ENCODE measurements at places on chromosomes 1 and 21.

DNA sequence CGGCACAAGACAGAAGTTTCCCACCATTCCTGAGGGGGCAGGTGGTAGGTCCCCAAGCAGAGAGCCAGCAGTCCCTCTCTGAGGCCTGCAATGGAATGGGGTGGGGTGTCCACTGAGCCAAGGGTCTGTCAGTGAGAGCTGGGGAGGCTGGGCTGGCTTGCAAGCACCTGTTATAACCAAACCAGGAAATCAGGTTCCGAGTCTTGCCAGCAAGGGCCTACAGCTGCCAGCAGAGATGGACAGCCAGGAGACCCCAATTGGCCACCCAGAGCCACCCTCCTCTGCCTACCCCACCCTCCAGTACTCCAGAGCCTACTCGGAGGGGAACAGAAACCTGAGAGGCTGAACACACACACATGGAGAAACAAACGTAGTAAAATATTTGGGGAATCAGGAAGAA, 32.2 kb downstream of the PSEN2 start:
- no peak for DNase-seq

DNA sequence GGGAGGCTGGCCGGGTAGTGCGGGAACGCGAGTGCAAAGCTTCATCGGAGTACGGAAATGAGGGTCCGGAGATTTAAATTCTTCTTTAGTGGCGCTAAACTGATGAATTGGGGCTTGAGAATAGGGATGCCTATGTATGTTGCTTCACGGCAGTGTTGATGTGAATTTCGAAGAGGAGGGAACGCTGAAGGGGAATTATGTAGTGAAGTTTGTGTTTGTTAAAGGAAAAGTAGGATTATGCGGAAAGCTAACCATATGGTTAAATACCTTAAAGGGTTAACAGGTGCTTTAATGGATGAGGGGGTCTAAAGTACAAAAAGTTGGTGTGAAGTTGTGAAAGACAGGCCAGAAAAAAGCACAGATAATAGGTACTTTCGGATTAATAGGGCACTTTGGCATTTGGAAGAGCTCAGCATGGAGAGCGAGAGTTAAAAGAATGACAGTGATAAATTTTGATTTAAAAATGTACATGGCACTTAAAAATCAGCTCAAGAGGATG, 1.4 kb downstream of the HS2ST1 start:
- DNase-seq, result peak; percentile 9

- peak; percentile 61 for DNase-seq
These were observed at the start of gene ALDH9A1 for GRCh38 chr1:165697881-165698760. Gene ALDH9A1 (minus strand): TSS chr1:165698562. CDS start chr1:165698558, 4 bp downstream.

- DNase-seq, result no peak
These were observed 27.2 kb upstream of the PSMB2 start for GRCh38 chr1:35668506-35668905.

DNA sequence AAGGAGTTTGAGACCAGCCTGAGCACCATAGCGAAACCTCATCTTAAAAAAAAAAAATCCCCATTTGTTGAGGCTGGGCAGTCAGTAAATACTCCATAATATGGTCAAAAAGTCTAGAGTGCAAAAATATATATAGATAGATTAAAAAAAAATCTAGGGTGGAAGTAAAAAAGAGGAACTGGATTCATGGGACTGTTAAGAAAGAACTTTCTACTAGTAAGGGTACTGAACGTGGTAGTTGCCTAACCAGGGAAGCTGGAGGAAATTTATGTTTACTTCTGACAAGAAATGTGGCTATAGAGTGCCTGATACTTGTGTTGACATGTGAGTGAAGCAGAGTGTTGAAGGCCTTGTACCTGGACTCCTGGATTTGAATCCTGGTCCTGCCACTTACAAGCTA, 265.9 kb upstream of the FAM78B start:
- DNase-seq, result no peak

DNA sequence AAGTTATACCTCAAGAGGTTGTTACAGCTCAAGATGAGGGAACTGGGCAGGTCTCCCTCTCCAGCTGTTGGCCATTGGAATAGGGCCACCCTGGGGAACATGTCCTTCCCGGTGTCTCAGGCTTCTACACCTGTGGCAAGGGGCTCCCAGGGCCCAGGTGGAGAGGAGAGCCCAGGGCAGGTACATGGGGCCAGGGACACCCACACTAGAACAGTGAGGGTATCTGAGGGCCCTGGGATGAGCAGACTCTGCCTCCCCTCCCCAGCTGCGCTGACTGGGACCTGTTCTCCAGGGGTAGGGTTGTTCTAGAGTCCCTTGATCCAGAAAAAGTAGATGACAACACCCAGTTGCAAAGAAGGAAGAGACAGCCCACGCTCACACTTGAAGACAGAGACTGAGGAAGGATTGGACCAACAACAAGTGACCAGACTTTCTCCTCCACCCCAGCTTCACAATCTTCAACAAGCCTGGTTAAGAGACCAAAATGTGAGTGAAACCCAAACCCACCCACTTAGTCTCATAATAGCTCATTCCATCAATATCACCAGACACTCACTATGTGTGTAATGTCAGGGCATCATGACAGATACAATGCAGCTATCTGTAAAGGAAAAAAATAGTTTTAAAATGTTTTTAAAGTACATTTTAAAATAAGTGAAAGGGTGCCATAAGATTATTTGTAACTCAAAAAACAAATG, 439.3 kb downstream of the NPHP4 start:
- no peak for DNase-seq

DNA sequence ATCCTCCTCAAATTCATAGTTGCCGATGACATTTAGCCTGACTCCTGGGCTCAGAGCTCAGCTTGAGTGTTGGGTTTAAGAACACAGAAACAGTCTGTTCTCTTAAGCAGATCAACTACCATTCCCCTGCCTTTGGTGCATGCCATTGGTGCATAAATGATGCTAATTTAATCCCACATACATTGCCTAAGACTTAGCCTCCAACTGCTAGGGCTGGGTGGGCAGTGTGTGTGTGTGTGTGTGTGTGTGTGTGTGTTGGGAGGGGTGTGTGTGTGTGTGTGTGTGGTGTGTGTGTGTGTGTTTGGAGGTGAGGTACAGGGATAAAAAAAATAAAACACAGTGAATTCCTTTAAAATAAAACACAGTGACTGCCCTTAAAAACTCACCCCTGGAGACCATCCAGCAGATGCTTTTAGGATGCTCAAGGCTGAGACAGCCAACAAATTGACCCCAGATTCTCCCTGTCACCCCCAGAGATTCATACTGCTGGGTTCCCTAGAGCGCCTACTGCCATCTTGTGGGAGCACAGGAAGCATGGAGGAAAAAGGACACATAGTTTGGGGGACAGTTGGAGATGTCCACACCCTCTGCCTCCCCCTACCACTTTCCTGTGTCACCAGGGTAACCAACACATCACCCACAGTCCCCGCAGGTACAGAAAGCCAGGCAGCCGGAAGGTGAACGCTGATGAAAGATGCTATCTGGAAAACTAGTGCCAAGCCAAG, 30.6 kb downstream of the KLHDC7A start:
- DNase-seq, result no peak

DNA sequence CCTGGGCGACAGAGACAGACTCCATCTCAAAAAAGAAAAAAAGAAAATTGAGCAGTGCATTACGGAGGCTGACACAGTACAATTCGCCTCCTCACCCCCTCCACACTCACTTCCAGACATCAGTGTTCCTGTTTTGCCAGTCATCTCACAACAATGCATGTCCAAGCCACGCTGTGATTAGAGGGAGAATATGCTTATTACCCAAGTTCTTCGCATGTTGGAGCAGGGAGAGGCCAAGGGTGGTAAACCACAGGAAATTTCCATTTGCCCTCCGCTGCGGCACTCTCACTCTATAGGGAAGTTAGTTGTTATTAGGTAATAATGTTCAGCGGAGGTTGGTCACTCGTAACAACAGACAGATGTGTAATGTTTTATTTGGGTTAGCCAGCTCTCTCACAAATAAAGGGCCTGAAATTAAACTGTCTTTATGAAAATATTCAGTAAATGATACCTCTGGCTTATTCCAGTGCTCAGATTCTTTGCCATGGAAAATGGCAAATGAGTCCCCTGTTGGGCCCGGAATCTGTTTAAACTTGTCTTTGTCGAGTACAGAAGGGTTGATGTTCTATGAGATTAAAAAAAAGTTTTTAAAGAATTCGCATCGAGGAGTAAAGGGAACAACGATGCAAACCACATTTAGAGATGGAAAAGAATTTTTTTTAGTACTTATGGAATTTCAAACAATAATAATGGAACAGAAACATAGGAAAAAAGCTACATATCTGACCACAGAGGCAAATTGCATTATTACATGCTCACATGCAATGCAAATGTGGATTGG, 33.1 kb downstream of the KCNJ15 start:
- DNase-seq, result peak; percentile 93

DNA sequence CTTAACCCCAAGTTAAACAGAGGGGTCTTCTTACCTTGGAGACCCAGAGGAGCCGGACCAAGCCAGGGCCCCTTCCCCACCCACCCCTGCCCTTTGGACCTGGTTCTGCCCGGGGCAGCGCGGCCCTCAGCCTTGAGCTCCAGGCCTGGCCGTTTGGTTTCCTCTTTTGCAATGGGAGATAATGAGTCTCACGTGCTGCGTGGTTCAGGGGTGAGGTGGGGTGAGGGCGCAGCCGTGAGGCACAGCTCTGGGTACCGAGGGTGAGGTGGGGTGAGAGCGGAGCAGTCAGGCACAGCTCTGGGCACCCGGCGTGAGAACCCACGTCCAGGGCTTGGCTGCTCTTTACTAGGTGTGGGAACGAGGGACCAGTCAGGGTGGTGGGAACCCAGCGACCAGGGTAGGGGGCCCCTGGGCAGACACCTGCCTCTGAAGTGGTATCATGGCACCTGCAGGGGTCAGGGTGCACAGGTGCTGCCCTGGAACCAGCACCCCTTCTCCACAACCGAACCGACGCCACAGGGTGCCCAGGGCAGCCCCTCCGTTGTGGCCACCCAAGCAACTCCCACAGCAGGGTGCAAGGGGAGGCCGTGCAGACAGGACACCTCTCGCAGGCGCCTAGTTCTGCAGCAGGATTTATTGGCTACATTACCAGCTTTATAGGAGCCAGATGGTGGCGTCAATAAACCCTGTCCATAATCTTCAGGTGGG, 182.2 kb downstream of the PRDM16 start:
- DNase-seq, result no peak

DNA sequence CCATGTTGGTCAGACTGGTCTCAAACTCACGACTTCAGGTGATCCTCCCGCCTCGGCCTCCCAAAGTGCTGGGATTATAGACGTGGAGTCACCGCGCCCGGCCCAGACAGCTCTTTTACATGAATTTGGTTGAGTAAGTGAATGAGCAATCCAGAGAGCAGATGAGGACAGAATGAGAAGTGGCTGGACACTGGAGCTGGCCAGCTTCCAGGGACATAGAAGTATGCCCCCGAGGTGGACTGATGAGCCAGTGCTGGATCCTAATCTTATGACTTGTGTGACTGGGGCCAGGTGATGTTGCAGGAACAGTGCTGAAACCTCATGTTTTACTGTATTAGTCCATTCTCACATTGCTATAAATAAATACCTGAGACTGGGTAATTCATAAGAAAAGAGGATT, 35.9 kb upstream of the KANK4 start:
- no peak for DNase-seq

DNA sequence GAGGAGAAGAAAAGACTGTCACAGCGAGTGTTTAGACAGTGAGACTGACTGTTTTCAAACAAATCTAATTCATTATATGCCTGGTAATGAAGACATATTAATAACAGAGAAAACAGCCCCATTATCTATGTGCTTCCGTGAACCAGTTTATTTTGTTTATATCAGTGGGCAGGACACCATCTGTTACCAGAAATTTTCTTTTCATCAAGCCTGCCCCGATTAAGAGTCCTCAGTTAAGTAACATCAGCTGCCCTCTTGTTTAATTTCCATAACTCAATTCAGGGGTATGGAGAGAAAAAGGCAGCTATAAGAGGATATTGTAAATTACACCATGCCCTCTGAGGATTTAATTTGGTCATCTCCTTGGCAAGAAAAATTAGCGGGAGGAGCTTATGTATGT, 94.0 kb downstream of the TMEM200B start:
- no peak for DNase-seq

- no peak for DNase-seq
These were observed 77.0 kb downstream of the ZZZ3 start for GRCh38 chr1:77605246-77606026.

DNA sequence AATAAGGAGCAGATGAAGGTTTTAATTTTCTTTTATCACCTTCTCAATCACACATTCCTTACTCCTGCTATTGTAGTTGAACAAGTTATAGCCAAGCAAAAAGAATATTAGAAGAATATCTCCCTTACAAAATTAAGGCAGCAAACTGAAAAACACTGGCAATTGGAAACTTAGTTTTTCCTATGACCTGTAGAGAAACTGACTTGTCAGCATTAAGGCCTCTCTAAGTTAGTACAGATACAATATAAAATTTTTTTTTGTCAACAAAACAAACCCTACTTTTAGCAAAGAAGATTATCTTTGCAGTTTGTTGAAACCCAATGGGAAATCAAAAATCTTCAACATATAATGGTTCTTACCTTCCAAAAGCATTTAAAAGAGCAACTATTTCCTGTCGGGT, 61.3 kb downstream of the ERO1B start:
- no peak for DNase-seq

- DNase-seq, result no peak
These were observed 13.3 kb upstream of the EIF4G3 start for GRCh38 chr1:21189906-21190500.

DNA sequence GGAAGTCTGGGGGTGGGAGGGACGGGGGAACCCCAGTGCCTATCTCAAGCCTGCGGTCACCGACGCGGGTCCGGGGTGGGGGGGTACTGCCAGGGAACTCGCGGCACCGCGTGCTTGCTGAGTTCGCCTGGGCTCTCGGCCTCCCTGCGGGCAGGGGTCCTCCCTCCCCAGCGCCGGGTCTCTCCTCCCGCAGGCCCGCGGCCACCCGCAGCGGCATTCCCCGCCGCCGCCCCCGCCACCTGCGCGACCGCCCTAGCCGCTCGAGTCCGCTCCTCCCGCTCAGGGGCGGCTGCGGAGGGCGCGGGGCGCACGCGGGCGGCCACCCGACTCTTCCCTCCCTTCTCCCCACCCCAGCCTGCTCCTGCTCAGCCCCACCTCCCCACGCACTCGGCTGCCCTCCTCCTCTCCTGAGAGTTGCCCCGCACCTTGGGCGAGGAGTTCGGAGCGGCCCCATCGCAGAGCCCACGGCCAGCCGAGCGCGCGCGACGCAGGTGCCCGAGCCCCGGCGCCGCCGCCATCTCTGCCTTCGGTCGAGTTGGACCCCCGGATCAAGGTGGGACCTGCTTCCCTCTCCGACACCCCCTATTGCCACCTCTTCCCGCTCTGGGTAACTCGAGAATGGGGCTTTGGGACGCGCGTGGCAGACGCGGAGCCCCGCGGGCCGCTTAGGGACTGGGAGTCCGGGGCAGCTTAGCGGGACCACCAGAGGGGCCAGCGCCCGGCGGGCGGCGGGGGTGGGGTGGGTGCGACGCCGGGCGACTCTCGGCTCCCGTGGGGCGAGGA, 105.0 kb downstream of the LEPR start:
- DNase-seq, result no peak

Measured in HS-5 (cell line).